ENCODE measurements at places on chromosomes 12 and 14. TPM values are rescaled to one million over a fixed set of nuclear protein-coding genes. Genes with fewer than 3 reads are reported as not detected.

Gene AQP2
- polyA plus RNA-seq: not detected

Gene KRT83
- not detected for polyA plus RNA-seq

Gene CNPY2
- polyA plus RNA-seq: 175 TPM

Gene TOMM20L
- polyA plus RNA-seq: not detected

Gene PPP1R3E
- 17.2 TPM for polyA plus RNA-seq

Gene RFX4
- polyA plus RNA-seq: not detected

Gene KRT81
- polyA plus RNA-seq: not detected

Gene MMP17
- 93.5 TPM for polyA plus RNA-seq

Gene PAH
- not detected for polyA plus RNA-seq

Gene SLC10A1
- polyA plus RNA-seq: not detected

Gene KRT7
- not detected for polyA plus RNA-seq

Gene KRT73
- not detected for polyA plus RNA-seq

Gene RNASE7
- not detected for polyA plus RNA-seq

Gene MYBPC1
- polyA plus RNA-seq: not detected

Gene GALNT8
- polyA plus RNA-seq: 25.9 TPM

Gene CIROP
- polyA plus RNA-seq: not detected

Gene EML1
- polyA plus RNA-seq: 21.7 TPM

Gene ABCD4
- polyA plus RNA-seq: 121 TPM

Gene PARPBP
- 2.6 TPM for polyA plus RNA-seq

Gene PPFIA2
- 65.3 TPM for polyA plus RNA-seq

Gene BDKRB1
- not detected for polyA plus RNA-seq

Gene ANKRD33
- polyA plus RNA-seq: not detected

Gene DDX51
- 22.8 TPM for polyA plus RNA-seq

Gene MYF6
- not detected for polyA plus RNA-seq

Gene TAS2R50
- polyA plus RNA-seq: 2.4 TPM

Gene C1S
- 12.6 TPM for polyA plus RNA-seq

Gene PLCZ1
- not detected for polyA plus RNA-seq

Gene NINJ2
- not detected for polyA plus RNA-seq

Gene DHRS2
- 1.3 TPM for polyA plus RNA-seq

Gene IFNG
- not detected for polyA plus RNA-seq

Gene ITGA5
- polyA plus RNA-seq: not detected

Gene MANSC1
- polyA plus RNA-seq: 1.3 TPM

Gene RPGRIP1
- not detected for polyA plus RNA-seq

Gene LRFN5
- 21.8 TPM for polyA plus RNA-seq

Gene CAPZA3
- not detected for polyA plus RNA-seq
